ENCODE measurements at places on chromosomes 2 and 18.

DNA sequence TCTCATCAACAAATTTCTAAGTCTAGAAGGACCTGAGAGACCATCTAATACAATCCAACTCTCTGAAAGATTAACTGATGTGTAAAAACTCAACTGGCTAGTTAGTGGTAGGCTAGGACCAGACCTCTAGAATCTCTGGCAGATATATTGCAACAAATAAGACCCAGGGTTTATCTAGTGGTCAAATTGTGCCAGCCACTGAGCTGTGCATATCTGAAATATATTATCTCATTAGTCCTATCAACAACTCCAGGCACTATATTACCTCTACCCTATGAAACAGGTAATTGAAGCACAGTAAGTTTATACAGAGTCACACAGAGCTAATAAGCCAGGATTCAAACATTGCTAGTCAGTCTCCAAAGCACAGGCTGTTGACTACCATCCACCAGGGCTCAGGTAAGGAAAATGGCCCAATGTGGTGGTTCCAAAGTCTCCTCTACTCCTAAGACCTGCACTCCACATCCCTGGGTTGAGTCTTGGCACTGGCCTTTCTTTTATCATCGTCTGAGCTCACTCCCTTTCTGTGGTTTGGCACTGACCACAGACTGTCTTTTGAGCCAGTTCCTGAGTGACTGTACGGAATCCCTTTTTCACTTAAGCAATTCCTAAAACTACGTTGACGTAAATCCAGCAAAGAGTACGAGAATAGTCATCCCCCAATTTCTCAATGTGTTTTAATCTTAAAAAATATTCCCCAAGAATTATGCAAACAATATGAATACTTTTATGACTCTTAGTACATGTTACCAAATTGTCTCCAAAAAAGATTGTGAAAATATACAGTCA lies 11.9 kb upstream of the PID1 start:
- DNase-seq: no peak

- no peak for DNase-seq
These were observed 53.7 kb downstream of the EMX1 start for GRCh38 chr2:72971036-72971435.

DNA sequence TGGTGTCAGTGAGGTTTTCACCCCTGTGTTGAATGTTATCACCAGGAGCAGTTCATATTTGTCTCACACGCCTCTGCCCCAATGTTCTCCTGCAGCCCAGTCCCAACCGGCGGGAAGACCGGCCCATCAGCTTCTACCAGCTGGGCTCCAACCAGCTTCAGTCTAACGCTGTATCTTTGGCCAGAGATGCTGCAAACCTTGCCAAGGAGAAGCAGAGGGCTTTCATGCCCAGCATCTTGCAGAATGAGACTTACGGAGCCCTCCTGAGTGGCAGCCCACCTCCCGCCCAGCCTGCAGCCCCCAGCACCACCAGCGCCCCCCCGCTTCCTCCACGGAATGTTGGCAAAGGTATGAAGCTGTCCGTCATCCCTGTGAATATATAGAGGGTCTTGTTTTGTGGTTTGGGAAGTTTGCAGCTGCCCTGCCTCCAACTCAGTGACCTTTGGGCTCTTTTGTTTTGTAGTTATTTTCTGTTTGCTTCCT lies 35.1 kb downstream of the ITGB1BP1 start:
- DNase-seq: no peak

DNA sequence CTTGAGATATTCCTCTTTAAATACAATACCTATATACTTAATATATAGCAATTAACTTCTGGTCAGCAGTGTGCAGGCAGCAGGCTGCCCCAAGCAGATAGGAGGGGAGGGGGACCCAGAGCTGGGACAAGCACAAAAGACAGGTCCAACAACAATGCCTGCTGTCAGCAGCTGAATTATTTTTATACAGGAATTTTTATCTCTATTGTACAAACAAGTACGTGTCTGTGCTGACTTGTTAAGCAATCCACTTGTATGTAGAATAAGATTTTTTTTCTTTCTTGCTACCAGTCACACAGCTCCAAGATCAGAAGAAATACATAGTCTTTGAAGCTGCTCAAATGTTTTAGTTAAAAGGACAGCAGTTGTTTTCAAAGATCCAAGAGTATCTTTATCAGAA lies 16.7 kb downstream of the BCL11A start:
- no peak for DNase-seq

DNA sequence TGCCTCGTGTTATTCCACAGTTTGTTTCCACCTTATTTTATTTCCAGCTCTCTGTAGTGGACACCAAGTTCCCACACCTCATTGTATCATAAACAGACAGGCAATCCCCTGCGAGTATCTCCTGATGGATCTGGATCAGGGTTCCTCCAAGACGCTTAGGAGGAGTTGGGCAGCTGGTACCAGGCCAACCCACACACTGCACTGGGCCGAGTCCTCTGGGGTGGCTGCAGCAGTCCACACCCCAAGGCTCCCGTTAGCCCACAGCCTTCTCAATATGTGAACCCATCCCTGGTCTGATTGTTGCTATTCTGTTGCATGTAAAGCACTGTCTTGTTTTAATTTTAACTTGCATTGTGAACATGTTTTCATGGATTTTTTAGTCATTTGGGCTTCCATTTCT lies 178.8 kb upstream of the RAB6C start:
- DNase-seq: no peak

GRCh38 chr2:29628108-29628745 lies 293.2 kb downstream of the ALK start:
- DNase-seq: no peak

DNA sequence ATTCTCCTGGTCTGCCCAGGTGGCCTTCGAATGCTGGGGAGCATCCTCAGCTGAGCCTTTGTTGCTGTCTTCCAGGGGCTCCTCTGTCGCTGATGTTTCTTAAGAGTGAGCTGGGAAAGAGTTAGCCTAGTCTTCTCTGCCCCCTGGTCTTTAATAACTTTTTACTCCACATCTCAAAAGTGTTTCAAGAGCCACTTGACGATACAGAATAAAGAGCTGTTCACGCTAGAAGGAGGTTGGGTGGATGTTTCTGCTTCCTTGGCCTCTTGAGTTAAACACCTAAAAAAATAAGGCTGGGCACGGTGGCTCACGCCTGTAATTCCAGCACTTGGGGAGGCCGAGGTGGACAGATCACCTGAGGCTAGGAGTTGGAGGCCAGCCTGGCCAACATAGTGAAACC lies 2.8 kb upstream of the BUB1 start:
- DNase-seq: no peak

DNA sequence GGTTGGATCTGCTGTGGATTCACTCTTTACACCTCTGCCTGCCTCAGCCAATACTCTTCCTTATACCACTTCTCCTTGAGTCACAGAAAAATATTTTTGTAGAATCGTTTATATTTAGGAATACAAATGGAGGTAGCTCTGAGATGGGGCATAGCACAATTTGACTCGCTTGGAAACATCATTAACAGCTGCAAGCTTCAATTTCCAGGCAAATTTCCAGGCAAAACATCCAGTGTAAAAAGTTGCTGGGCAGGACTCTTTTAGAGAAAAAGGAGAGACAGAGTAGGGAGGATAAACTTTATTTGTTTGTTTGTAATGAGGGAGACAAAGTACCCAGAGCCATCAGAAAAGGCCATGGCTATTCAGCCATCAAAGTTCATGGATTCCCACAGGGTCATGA lies 74.4 kb upstream of the SOX11 start:
- no peak for DNase-seq

DNA sequence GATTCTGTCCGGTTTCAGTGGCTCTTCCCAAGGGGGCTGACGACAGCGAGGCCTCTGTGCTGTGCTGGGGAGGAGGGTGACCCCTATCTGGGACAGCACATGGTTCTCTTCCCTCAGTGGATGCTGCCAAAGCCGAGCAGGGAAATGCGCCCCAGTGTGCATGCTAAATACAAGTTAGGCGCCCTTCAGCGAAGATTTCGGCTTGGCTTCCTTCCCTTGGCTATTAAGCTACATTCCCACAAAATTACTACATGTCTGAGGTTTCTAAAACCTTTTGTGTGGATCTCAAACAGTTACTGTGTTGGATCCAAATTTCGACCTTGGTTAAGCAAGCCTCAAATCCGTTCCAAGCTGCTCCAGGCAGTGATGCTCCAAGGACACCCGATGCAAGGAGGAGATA lies 440.3 kb downstream of the NRXN1 start:
- DNase-seq: no peak

DNA sequence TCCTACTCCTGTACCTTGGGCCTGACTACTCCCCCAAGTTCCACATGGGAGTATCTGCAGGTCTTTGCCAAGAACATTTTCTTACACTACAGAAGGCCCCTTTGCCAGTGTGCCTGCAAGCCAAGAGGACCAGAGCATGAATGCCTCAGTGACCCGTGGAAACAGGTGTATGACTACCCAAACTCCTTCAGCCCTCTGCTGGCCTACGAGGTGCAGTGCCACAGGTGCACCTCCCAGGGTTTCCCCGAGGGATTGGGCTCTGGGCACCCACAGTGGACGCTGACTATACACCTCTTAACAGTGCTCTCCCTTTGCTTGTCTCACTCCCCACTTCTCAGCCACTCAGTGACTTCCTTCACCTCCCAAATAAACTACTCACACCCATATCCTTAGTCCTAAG lies 91.4 kb downstream of the COL6A3 start:
- no peak for DNase-seq

DNA sequence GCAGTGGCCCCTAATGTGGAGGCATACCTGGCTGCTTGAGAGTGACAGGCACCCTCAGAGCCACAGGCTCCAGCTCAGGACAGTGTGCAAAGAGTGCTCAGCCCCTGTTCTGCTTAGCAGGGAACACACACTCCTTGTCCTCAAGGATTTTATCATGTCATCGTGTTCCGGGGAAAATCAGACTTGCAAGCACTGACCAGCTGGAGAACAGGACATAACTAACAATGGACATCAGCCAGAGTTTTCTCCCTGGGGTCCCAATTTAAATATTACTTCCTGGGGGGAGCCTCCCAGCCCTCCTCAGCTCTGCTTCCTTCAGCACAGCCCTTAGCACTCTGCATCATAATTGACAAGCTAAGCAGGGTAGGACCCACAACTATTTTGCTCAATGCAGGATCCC lies 175.4 kb upstream of the ACAA2 start:
- no peak for DNase-seq

DNA sequence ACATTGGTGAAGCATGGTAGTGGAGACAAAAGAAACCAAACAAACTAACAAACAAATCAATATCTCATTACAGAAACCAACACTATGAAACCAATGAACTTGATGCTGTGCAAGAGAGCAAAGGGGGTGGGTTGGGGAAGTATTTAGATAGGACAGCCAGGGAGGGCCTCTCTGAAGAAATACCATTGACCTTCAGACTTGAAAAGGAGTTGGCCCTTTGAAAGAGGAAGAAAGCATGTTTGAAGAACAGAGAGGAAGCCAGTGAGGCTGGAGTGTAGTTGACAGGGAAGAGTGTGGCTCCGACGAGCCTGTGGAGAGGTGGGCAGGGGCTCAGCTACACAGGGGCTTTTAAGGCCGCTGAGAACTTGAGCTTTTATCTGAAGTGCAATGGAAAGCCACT lies 151.0 kb upstream of the GATA6 start:
- no peak for DNase-seq

DNA sequence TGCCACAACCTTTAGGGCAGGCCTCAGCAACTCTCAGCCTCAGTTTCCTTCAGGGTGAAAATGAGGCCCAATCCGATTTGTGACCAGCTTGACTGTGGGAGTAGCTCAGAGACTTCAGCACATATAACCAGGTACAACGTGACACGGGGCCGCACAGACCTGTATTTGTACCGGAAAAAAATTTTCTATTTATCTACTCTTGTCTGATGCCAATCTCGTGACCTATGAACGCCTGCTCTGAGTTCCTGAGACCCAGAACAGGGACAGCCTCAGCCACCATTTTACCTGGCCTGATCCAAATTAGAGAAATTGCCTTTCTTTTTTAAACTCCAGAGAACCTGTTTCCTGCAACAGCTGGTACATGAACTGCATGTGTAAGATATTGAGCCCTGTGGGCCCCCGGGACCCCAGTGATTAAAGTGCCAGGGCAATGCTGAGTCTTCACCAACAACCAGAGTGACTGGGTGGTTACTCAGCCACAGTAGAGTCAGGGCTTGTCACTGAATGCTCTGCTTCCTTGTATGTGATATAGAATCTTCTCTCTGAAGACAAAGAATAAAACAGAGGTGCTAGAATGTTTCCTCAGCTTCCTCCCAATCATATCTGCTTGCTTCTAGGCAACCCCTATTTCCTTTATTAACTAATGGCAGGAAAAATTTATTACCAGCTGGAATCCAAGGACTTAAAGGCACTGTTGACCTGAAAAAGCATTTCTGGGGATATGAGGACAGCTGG lies 47.8 kb upstream of the FZD7 start:
- DNase-seq: no peak

GRCh38 chr2:81876624-81877023 lies 1572.1 kb upstream of the LRRTM1 start:
- no peak for DNase-seq

DNA sequence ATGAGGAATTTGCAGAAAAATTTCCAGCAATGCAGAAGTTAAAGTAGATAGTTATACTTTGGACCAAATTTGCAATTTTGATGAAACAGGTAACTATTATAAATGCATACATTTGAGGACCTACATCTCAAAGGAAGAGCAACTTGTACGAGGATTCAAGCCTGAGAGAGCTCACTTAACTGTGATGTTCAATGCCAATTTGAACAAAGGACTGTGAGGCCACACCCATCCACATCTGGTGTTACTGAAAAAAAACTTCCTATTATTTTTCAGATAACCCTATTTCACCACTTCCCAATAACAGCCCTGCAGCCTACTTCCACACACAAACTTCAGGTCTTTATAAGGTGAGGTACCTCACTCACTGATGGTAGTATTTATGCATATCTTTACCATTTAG lies 203.5 kb upstream of the NABP1 start:
- DNase-seq: no peak

DNA sequence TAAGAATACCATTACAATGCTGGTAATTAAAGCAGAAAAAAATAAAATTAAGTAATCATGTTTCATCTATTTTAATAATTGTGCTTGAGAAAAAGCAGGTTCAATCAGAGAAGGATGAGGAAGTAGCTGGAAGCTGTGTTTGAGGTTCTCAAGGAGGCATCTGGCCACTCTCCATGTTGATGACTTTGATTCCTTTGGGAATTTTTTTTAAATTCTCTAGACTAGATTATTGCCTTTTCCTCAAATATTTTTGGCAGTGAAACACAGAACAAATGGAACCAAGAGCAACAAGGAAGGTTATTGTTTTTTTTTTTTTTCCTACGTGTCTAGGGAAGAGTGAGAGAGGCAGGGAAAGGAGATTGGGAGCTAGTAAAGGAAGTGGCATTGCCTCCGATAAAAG lies 99.9 kb upstream of the NRP2 start:
- DNase-seq: no peak

GRCh38 chr2:102433973-102434654 lies 11.2 kb downstream of the IL18RAP start:
- DNase-seq: no peak

GRCh38 chr18:11119550-11119949 lies 29.8 kb downstream of the PIEZO2 start:
- no peak for DNase-seq

DNA sequence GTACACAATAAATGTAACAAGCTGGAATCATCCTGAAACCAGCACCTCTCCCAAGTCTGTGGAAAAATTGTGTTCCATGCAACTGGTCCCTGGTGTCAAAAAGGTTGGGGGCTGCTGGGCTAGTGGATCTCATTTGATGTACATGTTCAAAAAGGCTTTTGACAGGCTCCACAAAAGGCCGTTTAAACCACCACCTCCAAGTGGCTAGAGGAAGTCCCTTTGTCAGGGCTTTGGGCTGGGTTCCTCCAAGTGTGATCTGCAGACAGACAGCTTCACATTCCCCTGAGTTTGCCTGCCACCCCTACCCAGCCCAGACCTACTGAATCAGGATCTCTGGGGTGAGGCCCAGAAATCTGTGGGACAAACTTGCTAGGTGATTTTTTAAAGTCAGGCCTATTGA lies 84.7 kb downstream of the TGFA start:
- no peak for DNase-seq
